ENCODE measurements at places on chromosomes 12 and 14.

GRCh38 chr14:57391517-57392195, 1.3 kb downstream of the NAA30 start:
- DNase-seq, result no peak

DNA sequence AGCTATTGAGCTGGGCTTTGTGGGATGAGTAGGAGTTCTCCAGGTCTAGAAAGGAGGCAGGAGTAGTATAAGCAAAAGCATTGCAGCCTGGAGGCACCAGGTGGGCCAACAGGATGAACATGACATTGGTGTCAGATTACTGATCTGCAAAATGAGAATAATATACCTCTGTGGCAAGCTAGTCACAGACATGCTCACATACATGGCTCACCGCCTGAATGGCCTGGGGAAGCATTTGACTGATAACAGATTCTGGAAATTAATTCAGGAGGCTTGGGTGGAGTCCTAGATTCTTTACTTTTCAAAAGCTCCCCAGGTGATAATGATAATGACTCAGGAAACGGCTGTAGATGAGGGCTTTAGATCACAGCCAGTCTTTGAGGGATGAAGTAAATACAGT, 709 bp downstream of the TCL1B start:
- DNase-seq, result no peak

DNA sequence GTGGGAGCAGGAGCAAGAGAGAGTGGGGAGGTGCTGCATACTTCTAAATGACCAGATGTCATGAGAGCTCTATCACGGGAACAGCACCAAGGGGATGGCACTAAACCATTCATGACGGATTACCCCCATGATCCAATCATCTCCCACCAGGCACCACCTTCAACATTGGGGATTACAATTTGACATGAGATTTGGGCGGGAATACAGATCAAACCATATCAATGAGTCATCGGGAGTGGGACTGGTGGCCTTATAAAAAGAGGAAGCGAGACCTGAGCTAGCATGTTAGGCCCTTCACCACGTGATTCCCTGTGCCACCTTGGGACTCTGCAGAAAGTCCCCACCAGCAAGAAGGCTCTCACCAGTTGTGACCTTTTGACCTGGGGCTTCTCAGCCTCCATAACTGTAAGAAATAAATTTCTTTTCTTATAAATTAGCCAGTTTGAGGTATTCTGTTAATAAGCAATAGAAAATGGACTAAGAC, 28.7 kb downstream of the COX8C start:
- DNase-seq, result peak; percentile 39

GRCh38 chr14:96090441-96091148, 51.4 kb downstream of the C14orf132 start:
- DNase-seq, result no peak

DNA sequence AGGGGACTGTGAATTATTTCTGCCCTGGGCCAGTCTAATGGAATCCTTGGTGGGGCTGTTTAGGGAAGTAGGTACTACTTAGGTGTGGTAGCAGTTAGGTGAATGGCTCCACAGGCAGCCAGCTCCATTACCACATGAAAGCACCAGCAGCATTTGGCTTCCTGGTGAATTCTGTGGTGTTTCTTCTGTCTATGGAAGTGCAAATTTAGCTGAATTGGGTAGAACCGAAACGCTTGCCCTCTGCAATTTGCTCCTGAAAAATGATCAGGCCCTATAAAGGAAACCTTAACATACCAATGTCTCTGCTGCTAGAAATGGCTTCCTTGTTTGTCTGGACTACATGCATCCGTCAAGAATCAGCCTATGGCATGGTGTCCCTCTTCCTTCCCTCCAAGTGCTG, 16.4 kb downstream of the FLRT2 start:
- no peak for DNase-seq

GRCh38 chr12:3913278-3913677, 40.1 kb upstream of the PARP11 start:
- DNase-seq, result no peak

GRCh38 chr14:76672123-76672522, 89.1 kb upstream of the VASH1 start:
- DNase-seq, result no peak

- DNase-seq, result no peak
Observed at GRCh38 chr12:46177837-46178608, 90.8 kb downstream of the SLC38A1 start.

Measured in GM13976 (cell line).